ENCODE measurements at places on chromosomes 4 and X.

- DNase-seq = peak; percentile 94
Observed at GRCh38 chrX:13266641-13267345, 53.1 kb downstream of the ATXN3L start.

GRCh38 chr4:114249976-114250375 lies 270.5 kb upstream of the ARSJ start:
- no peak for DNase-seq

- DNase-seq = no peak
Observed at GRCh38 chrX:69038188-69038587, 127.1 kb downstream of the PJA1 start.

- no peak for DNase-seq
Observed at GRCh38 chrX:118502161-118502789, 6.7 kb downstream of the DOCK11 start.

- DNase-seq = no peak
Observed at GRCh38 chrX:154300816-154301215, 5.2 kb downstream of the TKTL1 start.

GRCh38 chr4:42248972-42249371 lies 96.5 kb upstream of the BEND4 start:
- peak; percentile 7 for DNase-seq

DNA sequence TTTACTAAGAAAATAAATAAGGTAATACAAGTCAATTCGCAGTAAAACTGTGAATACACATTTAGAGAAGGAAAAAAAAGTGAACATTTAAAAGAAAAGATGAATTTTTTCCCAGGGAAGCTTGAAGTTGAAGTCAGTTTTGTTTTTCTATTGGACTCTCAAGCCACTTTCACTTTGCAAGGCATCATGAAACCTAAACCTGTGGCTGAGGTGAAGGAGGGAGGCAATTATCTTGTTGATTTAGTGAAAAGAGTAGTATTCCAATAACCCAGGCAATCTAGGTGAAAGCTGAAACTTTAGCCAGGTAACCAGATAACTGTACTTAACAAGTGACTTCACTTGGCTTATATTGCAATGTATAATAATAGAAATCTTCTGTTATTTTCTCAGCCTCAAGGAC lies 138.6 kb downstream of the HDX start:
- peak; percentile 15 for DNase-seq

DNA sequence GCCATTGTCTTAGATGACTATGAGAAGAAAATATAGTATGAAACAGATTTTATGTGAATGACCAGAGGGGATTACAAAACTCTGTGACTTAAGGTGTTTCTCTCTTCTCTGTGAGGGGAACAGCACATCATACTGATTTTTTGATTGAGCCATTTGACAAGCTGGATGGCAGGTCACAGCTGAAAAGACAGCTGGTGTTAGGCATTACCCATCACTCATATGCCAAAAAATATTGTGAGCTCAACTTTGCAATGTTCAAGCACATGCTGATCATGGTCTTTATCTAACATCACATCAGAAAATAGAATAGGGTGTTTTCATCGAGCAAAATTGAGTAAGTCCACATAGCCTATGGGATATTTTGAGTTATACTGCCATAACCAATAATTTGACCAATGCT lies 86.7 kb upstream of the TECRL start:
- no peak for DNase-seq

DNA sequence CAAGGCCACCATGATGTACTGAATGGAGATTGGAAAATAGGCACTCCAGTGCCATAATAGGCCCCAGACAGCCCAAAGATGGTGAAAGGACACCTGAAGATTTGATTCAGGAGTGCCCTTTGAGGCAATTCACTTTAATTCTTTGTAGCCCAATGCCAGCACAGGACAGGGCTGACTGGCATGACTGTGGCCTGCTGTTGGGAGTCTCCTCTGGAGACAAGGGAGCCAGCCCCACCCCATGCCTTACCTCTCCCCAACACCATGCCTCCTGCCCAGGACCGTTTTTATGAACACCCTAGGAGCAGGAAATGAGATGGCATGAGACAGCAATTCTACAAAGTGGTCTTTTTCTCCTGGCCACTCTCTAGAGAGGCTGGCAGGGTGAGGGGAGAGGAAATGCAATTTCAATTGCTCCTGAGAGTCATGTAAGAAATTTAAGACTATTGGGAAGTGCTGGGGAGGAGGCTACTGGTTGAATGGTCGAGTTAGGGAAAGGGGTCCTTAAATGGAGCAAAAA lies 94.2 kb upstream of the MAMLD1 start:
- no peak for DNase-seq

GRCh38 chr4:101795704-101796103 lies 5.2 kb downstream of the BANK1 start:
- no peak for DNase-seq

DNA sequence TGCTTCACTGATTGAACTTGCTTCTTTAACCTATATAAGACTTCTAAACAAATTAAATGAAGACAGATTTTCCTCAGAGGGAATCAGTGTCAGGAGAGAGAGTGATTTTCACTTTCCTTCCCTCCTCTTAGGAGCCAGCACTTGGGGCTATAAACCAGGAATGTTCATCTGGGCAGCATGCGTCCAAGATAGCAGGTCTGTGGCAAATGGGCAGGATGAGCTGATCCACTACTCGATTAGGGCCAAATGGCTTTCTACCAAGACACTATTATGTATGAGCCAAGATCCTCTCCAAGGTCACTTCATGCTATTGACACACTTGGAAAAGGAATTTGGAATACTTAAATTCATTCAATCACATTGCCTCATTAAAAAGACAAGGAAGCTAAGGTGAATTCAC lies 203.9 kb upstream of the GRID2 start:
- no peak for DNase-seq

DNA sequence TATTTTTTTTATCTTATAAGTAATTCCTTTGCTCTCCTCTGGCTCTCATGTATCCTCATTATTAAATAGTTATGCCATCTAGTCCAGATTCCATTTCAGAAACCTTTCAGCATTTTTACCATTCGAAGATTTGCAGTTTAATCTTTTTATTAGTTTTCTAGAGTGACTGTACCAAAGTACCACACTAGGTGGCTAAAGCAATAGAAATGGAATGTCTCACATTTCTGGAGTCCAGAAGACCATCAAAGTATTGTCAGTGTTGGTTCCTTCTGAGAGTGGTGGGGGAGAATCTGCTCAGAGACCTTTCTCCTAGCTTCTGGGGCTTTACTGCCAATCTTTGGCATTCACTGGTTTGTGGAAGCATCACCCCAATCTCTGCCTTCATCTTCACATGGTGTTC lies 3.7 kb upstream of the PNMA3 start:
- DNase-seq = no peak

DNA sequence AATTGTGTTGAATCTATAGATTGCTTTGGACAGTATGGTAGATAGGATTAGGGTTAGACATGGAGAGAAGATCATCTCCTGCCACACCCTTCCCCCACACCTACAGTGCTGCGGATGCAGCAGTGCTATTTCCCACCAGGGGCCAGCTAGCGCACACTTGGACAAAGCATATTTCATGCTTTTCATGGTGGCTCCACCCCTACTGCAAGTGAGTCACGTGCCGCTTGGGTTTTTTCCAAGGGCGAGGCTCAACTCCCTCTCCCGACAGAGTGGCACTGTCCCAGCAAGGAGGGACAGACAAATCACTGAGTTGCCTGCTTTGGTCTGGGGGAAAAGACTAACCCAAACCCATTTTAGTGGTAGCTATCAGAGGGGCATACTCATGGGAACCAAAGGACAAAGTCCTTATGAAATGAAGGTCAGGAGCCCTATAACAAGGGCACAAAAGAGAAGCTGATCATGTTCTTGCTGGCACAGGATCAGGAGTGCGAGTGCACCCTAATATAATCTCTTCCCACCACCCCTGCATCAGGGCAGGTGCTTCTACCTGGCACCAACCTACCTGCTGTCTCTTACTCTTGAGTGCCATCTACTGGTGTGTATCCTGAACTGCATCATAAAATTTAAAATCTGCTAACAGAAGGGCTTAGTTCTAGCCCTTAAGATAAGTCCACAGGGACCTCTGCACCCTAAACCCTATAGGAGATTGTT lies 55.1 kb upstream of the PGAM4 start:
- peak; percentile 46 for DNase-seq

GRCh38 chr4:168685136-168685809 lies 188.4 kb downstream of the PALLD start:
- DNase-seq = no peak

DNA sequence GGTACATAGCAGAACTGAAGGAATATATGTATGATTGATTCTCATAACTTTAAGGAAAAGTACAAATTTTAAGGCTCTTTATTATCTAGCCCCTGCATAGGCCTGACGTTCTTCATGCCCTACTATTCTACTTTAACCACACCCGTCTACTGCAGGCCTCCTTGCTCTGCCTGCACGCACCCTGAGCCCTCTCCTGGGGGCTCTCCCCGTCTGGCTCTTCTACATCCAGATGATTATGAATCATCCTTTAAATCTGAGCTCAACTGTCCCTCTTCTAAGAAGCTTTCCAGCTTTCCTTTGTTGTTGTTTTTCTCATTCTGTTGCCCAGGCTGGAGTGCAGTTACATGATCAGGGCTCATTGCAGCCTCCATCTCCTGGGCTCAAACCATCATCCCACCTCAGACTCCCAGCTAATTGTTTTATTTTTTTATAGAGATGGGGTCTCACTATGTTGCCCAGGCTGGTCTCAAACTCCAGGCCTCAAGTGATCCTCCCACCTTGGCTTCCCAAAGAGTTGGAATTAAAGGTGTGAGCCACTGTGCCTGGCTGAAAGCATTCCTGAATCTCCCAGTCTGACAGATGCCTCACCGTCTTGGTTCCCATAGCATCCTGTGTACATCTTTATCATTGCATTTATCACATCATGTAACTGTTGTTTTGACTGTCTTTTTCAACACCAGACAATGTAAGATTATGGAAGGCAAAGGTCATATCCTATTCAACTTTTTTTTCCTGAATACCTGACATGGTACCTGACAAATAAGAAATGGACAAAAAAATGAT lies 89.2 kb downstream of the WDFY3 start:
- peak; percentile 6 for DNase-seq

GRCh38 chrX:39264023-39264422 lies 462.8 kb downstream of the MID1IP1 start:
- no peak for DNase-seq

DNA sequence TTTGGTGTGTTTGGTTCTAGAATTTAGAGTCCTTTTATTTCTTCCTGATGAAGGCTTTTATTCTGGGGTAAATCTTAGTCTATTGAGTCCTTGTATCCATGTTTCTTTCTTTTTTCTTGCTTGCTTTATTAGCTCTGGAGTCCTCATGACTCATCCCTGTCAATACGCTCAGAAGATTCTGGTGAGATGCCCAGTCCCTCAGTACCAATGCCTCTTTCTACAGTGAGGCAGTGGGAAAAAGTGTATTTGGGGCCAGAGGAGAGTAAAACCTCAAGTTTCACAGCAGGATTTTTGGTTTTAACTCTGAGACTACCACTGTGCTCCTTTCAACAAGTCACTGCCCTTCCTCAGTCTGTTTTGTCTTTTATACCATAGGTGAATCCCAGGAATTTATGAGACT lies 368.0 kb downstream of the GBA3 start:
- DNase-seq = peak; percentile 64

GRCh38 chrX:19723427-19723826 lies 164.0 kb downstream of the SH3KBP1 start:
- DNase-seq = peak; percentile 43

GRCh38 chrX:40132751-40133150 lies 35.0 kb upstream of the BCOR start:
- peak; percentile 88 for DNase-seq

DNA sequence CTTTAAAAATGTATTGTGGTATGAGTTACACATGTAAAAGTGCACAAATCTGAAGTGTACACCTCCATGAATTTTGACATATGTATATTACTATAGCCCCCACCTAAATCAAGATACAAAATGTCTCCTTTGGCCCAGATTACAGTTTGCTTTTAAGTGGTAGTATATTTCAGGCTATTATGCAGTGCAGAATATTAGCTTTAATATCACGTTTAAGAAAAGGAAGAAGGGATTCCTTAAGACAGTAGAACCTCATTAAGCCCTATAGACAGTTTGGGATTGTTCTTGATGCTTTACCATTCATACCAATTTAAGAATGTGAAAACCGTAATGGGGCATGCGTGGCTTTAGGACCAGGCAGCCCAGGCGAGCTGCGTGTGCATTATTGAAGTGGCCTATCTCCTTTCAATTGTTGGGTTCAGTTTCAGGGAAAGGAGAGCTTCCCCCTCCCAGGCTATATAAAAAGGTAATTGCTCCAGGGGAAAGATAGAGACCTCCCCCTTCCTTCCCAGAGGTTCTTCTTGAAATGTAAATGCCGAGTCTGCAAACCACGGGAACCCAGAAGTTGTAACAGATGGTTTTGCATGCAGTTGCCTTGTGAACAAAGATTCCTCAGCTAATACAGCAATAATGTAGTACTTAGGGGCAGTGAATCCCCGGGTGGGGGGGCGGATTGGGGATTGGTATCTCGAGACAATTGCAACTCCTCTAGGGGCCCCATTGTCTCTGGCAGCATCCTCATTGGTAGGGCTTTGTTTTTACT lies 106.1 kb downstream of the UCHL1 start:
- DNase-seq = no peak

DNA sequence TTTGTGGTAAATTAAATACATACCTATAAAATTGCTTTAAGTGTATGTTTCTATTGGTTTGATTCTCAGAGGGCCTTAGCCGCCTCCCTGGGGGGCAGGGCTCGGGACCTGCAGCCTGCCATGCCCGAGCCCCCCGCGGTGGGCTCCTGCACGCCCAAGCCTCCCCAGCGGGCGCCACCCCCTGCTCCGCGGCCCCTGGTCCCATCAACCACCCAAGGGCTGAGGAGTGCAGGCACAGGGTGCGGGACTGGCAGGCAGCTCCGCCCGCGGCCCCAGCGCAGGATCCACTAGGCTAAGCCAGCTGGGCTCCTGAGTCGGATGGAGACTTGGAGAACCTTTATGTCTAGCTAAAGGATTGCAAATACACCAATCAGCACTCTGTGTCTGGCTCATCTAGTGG lies 108.3 kb upstream of the INPP4B start:
- no peak for DNase-seq

GRCh38 chr4:13678186-13678924 lies 50.8 kb upstream of the BOD1L1 start:
- DNase-seq = peak; percentile 33

- DNase-seq = no peak
Observed at GRCh38 chr4:5683566-5683965, 24.8 kb downstream of the EVC2 start.

DNA sequence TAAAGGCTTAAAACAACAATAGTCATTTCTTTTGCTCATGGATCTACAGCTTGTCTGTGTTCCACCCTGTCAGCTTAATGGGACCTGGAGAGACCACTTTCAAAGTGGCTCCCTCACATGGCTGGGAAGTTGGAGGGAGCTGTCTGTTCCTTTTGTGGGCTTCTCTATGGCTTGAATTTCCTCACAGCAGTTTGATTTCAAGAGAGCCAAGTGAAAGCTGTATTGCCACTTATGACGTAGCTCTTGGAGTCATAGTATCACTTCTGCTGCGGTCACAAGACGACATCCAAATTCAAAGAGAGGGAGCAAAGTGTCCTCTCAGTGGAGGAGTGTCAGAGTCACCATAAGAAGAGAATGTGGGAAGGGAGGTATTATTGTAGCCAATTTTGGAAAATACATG lies 22.7 kb upstream of the ACSL1 start:
- no peak for DNase-seq

- DNase-seq = no peak
Observed at GRCh38 chrX:12681047-12681446, 110.2 kb upstream of the PRPS2 start.
